ENCODE measurements at places on chromosomes 4 and X.

- H3K27me3 ChIP-seq, result no peaks in the 10 kb centered on the region
- no peak overlapping the region for H3K4me3 ChIP-seq
- H3K4me1 ChIP-seq, result peaks cover 5% of the 10 kb centered on the region
- no peak for DNase-seq
Measured at GRCh38 chr4:26013629-26014028, 99.6 kb downstream of the SMIM20 start.

- no peak overlapping the region for H3K27ac ChIP-seq
- no peak for DNase-seq
- no peaks in the 10 kb centered on the region for H3K27me3 ChIP-seq
- H3K4me3 ChIP-seq, result no peak overlapping the region
Measured at GRCh38 chrX:15215366-15215765, 54.5 kb downstream of the ASB9 start.

DNA sequence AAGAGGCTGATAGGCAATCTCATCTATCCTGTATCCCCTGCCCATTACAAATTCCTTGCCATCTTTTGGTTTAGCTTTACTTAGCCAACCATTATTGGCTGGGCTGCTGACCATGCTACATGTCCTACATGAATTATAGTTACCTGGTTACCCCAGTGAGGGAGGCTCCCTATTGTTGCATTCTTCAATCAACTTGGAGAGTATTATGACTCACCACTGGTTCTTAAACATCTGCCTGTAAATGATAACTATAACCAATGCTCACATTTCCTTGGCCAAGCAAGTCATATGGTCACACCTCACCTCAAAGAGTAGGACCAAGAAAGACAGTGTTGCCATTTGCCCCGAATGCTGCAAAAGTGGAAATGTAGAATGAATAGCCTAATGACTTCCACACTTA lies 297.6 kb downstream of the IL15 start:
- no peak overlapping the region for H3K27ac ChIP-seq
- H3K4me3 ChIP-seq, result no peak overlapping the region
- H3K27me3 ChIP-seq, result no peaks in the 10 kb centered on the region

GRCh38 chr4:153518001-153518400 lies 51.8 kb downstream of the TMEM131L start:
- no peaks in the 10 kb centered on the region for H3K36me3 ChIP-seq
- DNase-seq, result no peak
- no peaks in the 10 kb centered on the region for H3K27me3 ChIP-seq
- H3K4me3 ChIP-seq, result no peak overlapping the region
- H3K27ac ChIP-seq, result no peak overlapping the region

DNA sequence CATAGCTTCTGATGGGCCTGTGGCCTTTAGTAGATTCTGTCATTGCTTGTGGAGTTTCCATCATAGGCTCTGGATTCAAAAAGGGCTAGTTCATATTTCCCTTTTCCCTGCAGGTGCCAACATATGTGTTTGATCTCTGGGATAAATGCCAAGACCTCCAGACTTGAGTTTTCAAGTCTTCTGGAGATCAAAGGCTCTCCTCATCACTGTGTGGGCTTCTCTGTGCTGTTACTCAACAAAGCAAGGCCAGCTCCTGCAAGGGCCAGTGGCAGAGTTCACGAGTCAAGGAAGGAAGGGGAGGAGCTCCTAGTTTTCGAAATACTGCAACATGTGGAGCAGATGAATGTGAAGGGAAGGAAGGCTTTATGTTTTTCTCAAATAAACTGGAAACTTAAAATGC lies 62.7 kb upstream of the SCML1 start:
- H3K4me1 ChIP-seq, result no peaks in the 10 kb centered on the region
- H3K36me3 ChIP-seq, result no peaks in the 10 kb centered on the region
- no peak overlapping the region for H3K4me3 ChIP-seq
- DNase-seq, result no peak
- H3K27ac ChIP-seq, result no peak overlapping the region
